WERI-Rb-1 (cell line): ENCODE measurements at places on chromosomes 6 and 20.

DNA sequence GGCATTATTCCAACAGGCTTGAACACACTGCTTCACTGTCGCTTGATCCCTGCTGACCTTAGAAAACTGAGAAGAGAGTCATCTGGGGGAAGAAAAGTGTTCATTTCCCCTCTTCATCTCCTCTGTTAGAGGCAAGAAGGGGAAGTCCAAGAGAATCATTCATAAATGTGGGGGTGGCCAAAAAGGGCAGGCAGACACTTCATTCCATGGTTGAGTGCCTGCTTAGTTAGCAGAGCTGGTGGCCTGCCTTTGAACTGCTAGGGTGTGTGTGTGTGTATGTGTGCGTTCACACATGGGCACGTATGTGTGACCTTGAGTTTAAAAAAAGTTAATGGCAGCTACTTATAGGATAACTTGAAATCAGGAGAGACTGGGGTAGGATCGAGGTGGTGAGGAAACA, 39.4 kb upstream of the RFPL4B start:
- DNase-seq, result no peak

- DNase-seq, result no peak
These were observed 41.7 kb upstream of the REV3L start for GRCh38 chr6:111524735-111525134.

DNA sequence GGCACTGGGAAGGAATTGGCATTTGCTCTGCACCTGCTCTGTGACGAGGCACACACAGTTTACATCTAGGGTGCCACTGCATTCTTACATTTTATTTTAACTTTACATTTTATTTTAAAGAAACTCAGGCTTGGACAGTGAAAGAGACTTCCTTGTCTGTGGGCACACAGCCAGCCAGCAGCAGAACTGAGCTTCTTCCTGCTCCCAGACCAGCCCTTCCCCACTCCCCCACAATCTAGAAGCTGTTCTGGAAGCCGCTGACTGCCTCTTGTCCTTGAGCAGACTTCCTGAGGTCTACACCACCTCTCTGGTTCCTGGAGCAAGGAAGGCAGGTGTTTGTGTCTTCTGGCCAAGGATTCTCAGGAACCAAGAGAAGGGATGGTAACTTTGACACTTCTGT, 27.9 kb upstream of the CD93 start:
- no peak for DNase-seq

GRCh38 chr6:110619275-110619908, 143.0 kb upstream of the SLC22A16 start:
- no peak for DNase-seq

DNA sequence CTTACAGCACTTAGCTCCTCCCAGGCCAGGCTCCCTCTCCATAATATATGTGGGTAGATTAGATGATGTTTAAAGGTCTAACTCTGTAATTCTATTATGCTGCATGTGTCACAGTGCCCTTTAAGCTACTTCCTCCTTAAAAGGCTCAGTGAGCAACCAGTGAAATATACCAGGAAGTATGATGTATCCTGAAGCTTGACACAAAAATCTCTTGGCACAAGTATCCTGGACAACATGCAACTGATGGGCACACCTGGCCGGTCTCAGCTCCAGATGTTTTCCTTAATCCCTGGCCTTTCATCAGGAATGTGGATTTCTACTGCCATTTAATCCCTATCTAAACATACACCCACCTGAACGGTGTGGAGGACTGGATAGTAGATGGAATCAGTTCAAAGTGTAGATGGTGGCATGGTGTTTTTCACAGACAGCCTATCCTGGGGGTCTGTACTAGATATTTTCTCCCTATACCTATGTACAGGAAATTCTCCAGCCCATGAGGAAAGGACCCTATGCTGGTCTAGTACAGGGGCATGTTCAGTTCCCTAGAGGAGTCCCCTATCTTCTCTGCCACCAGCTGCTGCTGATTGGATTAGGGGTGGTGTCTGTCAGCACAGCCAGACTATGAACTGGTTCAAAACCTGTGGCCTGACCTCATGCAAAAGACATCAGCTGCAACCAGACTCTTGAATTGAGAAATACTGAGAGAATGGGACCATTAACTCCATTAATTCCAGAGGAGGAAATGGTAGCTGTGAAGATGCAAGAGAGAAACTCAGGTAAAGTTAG, 59.4 kb upstream of the CITED2 start:
- DNase-seq, result no peak
